ENCODE measurements at places on chromosomes 1 and 21.
A peak's percentile ranks its signal among the peaks of the same experiment; 100 is the strongest.

DNA sequence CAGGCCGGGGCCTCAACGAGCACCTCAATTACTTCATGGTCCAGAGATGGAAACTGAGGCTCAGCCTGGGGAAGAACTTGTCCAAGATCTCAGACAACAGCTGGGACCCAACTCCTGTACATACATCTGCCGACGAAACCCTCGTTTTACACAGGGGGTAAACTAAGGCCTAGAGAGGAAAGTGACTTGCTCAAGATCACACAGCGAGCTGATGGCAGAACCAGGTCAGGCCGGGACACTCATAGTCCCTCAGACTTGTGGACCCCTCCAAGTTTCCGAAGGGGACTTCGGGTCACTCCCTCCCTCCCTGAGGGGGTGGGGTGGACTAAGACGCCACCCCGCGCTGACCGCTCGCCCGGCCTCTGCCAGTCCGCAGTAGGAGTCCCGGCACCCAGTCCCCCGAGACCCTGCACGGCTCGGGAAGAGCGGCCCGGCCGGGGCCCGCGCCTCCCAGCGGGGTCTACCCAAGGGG, 430 bp downstream of the WASF2 start:
- peak; percentile 5 for DNase-seq

DNA sequence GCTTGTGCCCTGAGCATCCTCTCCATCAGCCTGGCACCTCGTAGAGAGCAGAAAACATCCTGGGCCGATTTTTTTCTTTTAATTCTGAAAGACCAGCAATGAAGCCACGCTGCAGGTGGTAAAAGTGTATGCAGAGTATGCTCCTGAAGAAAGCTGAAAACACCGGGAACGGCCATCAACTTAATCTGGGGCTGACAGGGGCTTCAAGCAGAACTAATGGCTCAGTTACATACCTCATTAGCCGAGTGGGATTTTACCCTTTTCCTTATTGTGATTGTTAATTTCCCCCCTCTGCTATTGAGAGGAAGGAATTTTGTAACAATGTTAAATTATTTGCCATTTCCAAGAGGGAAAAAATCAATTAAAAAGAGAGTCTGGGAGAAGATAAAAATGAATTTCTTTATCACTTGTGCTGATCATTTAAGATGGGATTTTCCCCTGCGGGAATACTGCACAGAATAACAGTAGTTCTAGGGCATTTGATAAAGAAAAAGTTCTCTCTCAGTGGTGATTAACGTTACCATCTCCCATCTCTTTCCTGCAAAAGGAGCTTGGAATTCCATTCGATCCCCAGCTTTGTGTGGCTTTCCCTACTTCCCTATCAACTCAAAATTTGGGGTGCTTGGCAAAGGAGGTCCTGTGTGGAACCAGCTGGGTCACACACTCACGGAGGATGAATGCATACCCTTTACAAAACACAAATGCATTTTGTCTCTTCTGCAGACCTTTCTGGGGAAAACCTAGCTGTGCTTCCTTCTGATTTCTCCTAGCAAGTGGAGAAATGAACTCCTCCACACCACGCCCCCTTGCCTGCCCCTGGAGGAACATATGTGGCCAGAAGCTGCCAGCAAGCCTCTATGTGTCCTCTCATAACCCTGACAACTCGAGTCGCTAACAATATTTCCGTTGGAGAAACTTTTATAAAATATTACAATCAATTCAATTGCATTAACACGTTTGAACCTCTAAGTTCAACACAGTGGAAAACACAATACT, 70.9 kb downstream of the RRAGC start:
- no peak for DNase-seq

- DNase-seq: no peak
These were observed 5.1 kb upstream of the CSRP1 start for GRCh38 chr1:201511941-201512539.

DNA sequence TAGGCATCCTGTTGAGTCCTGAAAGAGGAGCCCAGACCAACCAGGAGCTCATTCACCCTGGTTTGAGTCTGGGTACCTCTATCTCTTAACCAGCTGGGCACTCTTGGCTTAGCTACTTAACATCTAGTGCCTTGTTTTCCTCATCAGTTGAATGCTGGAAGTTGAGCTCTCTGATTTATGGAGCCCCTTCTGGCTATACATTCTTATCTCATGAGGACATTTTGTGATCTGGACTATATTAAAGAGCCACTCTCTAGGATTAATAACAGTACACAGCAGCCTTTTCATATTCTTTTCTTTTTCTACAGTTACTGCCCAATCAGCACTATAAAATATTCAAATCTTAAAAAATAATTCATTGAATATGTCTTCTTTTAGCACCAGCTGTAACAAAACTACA, 296.9 kb upstream of the RUNX1 start:
- no peak for DNase-seq

DNA sequence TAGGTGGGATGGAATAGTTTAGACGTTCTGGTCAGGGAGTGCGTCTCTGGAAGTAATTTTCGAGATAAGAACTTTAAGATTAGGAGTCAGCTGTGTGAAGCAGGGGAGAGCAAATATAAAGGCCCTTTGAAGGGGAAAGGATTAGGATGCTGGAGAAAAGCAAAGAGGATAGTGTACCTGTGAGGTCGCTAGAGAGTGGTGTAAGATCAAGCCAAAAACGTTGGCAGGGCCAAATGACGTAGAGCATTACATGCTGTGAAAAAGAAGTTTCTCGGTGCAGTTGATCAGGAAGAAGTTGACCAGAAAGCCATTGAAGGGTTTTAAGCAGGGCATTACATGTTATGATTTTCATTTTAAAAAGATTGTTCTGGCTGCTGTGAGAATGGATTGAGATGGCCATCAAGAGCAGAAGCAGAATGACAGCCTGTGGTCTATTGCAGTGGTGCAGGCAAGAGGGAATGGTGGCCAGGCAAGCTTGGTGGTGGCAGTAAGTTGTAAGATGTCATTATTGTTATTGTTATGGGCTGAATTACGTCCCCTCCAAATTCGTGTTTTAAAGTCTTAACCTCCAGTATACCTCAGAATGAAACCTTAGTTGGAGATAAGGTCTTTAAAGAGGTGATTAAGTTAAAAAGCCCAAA, 113.6 kb upstream of the KIF26B start:
- no peak for DNase-seq

DNA sequence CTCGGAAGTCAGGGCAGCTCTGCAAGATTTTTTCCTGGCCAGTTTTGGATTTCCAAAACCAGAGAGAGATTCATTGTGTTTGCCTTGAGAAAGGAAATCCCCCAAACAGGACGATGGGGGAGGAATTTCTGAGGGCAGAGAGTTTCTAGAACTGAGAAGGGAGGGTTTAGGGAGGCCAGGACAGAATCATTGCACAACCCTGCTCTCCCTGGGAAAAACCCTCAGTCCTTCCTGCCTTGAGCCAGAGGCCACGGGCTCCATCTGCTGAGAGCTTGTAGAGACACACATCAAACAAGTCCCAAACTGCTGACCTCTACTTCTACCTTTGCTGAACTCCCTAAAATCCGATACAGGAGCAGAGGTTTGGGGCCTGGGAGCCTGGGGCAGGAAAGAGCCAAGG, 99.7 kb downstream of the NMNAT2 start:
- DNase-seq: no peak

DNA sequence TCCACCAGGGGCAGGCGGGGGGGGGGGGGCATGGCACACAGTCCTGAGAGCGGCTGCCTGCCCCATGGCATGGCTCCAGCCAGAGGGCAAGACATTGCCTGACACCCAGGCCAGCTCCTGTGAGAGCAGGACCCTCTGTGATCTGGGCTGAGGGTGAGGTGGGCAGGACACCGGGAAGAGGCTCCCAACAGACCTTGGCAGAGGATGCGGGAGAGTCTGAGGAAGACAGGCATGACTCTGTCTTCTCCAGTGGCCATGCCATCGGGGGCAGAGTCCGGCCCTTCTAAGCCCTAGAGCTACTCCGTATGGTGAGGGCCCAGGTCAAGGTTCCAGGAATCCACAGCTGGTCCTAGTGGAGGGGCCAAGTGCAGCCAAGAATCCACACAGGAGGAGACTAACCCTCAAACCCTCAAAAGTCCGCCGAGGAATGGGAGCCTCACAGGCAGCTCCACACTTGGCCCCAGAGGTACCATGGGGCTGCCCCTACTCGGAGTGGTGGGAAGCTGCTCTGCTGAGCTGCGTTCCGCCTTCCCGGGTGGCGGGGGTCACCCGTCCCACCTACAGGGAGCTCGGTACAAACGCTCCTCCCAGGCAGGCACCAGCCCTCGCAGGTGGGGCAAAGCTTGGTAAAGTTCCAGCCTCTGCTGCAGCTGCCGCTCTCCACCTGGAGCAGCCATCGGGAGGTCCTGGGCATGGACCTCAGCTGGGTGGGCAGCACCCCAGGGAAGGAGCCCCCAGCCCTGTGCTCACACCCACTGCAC, 6.5 kb downstream of the ACTRT2 start:
- no peak for DNase-seq

DNA sequence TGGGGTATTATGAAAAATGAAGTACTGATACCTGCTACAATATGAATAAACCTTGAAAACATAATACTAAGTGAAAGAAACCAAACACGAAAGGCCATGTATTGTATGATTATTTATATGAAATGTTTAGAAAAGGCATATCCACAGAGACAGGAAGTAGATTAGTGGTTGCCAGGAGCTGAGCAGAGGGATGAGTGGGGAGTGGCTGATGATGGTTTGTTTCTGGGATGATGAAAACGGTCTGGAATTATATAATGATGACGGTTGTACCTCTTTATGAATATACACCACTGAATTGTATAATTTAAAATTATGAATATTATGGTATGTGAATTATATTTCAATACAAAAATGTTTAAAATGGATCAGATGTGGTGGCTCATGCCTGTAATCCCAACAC, 63.8 kb upstream of the MPC2 start:
- DNase-seq: no peak

- DNase-seq: no peak
These were observed 9.2 kb upstream of the CDC42 start for GRCh38 chr1:22043198-22043769.

DNA sequence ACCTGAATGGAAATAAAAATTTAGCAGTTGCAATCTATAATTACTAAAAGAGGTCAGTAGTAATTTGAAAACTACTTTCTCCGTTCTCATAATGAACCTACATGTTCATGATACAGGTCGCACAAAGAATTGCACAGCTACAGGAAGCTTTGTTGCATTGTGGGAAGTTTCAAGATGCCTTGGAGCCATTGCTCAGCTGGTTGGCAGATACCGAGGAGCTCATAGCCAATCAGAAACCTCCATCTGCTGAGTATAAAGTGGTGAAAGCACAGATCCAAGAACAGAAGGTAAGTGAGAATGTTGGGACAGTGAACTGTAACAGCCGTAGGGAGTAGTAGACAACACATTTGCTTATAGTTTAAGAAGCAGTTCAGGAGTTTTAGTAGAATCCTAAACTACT, 68.8 kb upstream of the BMP8A start:
- no peak for DNase-seq

DNA sequence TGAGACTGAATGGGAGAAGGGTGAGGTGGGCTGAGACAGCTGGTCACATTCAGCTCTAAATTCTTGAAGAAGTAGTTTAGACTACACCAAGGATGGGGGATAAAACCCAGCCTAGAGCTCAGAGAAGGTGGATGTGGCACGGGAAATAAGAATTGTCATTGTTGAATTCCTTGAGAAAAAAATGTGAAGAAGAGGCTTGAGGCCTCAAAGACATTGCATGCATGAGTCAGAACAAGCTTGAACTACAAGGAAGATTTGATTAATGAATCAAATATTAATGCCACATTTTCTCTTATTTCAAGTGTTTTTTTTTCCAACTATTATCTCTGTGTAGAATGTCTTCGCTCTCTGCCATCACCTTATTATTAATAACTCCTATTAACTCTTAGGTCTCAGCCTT, 58.9 kb downstream of the MAP3K7CL start:
- DNase-seq: no peak

DNA sequence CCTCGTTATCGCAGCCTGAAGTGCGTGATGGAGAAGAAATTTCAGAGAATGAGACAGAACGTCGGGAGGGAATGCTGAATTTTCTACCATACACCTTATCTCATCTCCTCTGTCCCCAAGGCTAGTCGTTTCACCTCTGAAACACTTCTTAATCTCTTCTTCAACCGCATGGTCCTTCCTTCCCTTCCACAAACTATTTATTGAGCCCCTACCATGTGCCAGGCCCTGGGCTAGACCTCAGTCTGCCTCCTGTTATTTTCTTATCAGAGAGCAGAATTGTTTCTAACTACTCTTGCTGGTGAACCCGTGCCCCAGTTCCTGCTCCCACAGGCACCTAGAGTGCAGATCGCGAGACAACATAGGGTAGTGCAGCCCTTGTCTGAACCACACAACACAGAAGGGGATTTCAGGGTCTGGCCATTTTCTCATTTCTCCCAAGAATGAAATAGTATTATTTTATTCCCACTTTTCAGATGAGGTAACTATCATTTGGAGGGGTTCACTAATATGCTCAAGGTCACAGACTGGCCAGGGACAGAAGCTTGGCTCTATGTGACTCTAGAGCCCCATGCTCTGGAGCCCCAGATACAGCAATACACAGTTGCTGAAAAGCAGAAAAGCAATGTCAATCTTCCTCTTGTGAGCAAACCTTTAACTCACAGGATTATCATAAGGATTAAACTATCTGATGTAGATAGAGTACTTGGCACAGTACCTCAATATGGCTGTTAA, 598 bp upstream of the ADIPOR1 start:
- no peak for DNase-seq

DNA sequence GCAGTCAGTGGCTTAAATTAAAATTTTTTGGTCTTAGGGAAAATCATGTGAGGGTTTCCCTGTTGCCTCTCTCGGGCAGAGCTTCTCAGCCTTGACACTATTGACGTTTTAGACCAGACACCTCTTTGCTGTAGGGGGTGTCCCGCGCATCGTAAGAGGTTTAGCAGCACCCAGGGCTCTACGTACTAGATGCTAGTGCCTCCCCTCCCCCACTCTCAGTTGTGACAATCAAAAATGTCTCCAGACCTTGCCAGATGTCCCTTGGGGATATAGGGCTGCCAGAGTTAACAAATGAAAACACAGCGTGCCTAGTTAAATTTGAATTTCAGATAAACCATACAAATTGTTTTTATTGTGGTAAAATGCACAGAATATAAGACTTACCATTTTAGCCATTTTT, 293.3 kb downstream of the DISC1 start:
- DNase-seq: no peak

- no peak for DNase-seq
These were observed 430.0 kb upstream of the KAZN start for GRCh38 chr1:14168326-14169063.

DNA sequence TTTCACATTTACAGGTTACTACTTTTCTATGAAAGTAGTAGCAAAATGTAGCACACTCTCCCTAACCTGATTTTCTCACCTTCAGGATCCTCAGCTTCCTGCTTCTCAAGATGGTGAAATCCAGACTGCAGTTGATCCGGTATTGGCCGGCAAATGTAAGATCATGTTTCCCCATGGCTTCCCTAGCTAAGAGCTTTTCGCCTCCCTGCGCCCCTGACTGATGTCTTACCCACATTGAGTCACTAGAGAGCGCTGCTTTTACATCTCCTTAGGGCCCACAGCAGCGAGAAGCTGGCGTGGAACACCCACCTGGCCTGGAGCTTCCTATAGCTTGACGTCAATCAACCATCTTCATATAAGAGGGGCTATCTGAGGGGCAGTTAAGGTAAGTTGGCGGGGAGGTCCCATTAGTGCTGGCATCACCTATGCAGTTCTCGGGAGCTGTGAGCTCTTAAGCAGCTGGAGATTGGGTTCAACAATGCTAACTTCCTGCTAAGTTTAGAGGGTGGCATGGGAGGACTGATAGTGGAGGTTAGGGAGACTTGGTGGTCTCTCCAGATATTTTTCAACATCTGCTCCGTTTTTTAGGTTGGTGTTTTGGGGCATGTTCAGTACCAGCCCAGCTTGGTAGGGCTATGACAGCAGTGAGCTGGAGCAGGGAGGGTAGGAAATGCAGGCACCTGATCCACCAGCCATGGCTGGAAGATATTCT, 5.5 kb downstream of the PTPN7 start:
- peak; percentile 45 for DNase-seq
